ENCODE measurements at places on chromosomes 16 and 17.

DNA sequence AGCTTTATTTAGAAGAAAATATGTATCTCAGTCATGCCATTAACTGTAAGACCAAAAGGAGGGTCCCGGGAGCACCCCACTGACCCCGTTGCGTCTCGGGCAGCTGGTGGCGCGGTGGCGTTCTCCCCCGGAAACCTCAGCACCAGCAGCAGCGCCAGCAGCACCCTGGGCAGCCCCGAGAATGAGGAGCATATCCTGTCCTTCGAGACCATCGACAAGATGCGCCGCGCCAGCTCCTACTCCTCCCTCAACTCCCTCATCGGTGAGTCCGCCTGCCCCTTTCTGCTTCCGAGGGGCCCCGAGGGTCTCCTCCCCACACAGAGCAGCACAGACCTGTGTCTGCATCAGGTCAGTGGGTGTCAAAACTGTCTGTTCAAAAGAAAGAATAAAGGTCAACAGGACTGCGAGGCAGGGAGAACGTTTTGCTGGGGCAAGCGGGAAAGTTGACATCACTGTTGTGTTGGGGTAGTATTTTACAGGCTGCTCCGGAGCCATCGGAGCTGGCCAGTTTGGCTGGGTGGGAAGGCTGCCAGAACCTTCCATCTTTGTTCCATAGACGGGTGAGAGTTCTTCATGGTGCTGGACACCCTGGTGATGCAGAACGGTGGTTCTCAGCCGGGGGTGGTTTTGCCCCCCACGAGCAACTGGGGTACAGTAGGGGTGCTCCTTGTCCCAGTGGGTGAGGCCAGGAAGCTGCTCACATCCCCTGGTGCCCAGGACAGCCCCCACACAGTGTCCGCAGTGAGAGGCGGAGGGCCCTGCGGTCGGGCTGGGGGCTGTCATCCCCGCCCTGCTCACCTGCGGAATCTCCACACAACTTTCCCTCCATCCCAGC lies 97.8 kb upstream of the CHMP6 start:
- DNase-seq = no peak

- no peak for DNase-seq
These were observed 29.0 kb upstream of the PITPNA start for GRCh38 chr17:1591474-1592090.

DNA sequence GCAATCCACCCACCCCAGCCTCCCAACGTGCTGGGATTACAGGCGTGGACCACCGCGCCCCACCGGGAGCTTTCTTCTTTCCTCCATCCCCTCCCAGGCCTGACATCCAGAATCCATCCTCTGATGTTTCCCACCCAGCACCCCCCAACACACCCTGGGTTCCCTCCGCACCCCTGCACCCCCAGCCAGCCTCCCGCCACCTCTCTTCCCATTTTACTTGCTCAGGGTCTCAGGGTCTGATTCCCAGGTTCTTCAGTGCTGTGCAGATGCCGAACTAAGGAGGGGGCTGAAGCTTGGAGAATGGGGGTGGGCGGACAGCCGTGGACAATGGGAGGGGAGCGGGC lies 225 bp downstream of the ASGR1 start:
- DNase-seq = no peak

DNA sequence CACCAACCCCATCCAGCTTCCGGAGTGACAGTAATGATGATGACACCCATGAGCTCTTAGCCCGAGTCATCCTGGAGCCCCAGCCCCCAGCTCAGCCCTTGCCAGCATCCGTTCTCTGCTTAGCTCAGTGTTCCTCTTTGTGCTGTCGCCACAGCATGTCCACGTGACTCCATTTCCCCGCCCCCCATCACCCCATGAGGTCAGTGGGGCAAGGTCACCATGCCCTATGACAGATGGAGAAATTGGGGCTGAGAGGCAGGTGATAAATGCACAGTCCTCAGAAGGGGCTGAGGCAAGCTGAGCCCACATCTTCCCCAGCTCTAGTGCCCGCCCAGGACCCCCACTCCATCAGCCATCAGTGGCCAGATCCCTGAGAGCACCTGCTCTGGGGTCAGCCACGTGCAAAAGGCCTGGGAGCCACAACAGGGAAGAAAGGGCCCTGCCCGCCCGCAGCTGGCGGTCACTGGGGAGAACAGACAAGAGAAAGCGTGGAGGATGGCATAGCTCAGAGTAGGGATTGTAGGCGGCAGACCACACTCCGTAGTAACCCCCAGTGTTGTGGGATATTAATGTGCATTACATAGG lies 17.1 kb downstream of the ITGB4 start:
- DNase-seq = no peak

DNA sequence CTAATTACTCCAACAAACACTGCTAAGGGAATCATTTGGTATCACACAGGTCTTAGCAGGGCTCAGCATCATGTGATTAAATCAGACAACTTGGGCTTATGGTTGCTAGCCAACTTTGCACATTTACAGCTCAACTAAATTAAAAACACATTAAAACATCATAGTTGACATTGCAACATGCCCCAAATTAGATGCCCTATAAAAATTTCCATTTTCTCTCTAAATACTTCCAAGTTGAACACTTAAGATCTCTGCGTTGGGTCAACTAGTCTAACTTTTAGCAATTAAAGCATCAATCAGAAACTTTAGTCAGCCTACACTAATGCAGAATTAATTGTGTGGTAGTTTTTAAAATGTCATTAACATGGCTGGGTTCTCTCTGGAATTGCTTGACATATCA lies 12.1 kb downstream of the DNAJC7 start:
- no peak for DNase-seq

DNA sequence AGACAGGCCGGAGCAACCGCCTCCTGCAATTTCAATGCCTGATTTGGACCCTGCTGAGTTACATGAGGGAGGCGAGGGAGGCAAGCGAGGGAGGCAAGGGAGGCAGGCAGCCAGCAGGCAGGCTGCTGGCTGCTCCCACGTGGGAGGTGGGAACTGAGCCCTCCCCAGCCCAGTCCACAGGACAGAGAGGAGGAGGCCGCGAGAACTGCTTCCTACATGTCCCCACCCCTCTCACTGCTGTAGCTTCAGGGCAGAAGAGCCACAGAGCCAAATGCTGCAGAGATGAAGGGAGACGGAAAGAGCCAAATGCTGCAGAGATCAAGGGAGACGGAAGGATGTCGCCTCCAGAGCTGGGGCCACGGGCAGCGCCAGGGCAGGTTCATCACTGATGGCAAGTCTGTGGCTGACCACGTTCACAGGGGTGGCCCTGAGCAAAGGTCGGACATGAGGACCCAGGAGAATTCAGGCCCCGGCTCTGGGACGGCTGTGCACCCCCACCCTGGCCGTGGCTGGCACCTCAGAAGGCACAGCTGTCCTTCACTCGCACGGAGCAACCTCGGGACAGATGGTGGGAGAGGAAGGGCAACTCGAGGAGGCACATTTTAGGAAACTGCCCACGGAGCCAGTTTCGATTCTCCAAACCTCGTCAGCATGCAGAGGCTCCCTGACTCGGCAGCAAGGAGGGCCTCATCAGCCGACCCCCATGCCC lies 21.5 kb downstream of the RPH3AL start:
- no peak for DNase-seq

- DNase-seq = no peak
These were observed 57.2 kb upstream of the SREBF1 start for GRCh38 chr17:17893801-17894644.

DNA sequence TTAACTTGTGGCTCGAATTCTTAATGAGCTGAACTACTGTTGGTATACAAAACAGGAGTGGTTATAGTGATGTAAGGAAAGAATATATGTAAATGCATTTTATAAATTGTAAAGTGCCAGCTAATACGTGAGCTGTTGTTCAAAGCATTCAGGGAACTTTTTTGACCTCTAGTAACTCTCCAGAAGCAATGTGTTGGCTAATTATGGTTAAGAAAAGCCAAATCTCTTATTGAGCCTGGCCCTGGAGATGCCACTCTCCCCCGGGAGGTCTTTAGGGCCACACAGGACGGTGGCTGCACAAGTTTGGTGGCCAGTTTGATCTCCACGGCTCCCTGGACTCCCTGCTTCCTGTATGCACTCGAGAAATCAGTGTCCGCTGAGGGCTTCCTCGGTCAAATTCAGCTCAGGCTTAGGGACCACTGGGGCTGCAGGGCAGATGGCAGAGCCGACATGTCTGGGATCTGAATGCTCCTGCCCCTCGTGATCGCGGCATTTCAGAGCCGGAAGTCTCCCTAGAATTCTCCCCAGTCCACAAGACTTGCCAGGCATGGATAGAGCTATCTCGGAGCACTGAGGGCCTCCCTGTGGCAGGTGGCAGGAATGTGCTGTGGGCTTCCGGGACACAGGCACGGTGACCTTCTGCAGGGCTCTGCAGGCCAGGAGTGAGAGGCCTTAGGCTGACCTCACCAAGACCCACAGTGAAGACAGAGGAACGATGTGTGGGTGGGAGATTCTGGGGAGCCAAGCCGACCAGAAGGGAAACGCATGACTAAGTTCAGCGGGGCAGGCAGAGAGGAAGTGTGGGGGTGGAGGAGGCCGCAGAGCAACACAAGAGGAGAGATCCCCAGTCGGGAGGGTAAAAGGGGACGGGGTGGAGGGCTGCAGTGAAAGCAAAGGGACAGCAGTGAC lies 18.6 kb upstream of the PITPNM3 start:
- no peak for DNase-seq

DNA sequence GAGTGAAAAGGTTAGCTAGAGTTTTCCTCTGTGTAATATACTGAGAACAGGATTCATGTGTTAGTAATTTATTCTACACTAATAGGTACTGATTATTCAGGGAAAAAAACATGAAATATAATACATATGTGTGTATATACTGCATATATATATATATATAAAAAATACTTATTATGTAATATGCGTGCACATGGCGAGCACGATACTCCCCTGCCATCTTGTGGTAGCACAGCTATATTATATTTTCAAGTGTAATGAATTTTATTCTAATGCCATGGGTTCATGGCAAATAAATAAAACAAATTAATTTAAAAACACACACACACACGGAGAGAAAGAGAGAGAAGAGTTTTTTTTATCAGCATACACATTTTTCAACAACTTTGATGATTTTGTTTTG lies 460.6 kb downstream of the KCNJ2 start:
- no peak for DNase-seq

- DNase-seq = no peak
These were observed 40.5 kb downstream of the FTO start for GRCh38 chr16:53744449-53744848.

DNA sequence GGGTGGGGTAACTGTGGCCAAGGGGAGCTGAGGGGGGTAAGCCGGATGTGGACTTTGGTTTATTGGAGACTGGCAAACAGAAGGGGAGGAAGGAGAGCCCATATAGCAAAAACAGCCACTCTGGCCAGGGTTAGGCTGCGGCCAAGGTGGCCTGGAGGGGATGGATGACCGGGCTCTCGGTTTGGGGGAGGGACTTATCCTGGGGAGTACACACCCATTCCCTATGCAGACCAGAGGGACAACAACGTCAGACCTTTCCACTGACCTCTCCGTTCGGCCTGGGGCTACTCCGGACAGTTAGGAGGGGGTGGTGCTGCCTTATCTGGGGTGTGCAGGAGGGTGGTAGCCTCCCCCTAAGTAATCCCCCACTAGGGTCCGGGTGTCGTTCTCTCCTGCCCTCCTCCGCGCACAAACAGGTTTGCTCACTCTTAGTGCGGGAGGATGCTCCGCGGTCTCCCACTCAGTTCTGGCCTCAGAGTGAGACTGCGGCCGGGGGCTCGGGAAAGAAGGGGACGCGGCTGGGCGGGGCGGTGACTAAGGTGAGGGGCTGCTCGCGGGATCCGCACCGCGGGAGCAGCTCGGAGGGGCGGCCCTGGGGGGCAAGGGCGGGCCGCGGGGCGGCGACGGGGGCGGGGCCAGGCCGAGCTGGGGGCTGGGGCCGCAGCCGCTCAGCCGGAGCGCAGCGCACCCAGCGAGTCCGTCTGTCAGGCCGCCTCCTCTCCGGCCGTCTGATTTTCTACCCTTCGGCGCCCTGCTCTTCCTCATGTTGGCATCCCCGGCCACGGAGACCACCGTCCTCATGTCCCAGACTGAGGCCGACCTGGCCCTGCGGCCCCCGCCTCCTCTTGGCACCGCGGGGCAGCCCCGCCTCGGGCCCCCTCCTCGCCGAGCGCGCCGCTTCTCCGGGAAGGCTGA lies at the start of gene WNK4:
TSS of gene WNK4 (plus strand) at position 675 of the 915 bp plus-strand sequence. CDS start at position 764, 89 bp downstream.
- no peak for DNase-seq

DNA sequence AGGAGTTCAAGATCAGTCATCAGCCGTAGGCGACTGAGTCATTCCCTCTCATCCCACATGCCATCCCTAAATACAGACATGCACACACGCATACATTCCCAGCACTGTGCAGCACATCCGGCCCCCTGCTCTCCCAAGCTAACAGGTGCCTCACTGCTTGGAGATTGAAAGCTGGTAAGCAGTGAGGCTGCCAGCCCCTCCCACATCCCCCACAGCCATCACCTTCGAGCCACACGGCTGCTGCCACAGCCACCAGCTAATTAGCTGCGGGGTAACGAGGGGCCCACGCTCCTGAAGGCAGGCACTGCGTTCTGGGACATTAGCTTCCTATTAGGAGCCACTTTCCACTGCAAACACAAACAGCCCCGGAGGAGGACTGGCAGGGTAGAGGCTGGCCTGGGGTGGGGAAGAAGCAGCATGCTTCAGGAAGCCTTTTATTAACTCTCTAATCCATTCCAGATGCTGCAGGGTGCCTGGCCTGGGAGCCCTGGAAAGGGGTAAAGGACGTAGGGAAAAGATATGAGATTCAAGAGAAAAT lies 179.6 kb downstream of the CCT6B start:
- no peak for DNase-seq

- DNase-seq = no peak
These were observed 18.2 kb upstream of the ROGDI start for GRCh38 chr16:4820652-4821051.

DNA sequence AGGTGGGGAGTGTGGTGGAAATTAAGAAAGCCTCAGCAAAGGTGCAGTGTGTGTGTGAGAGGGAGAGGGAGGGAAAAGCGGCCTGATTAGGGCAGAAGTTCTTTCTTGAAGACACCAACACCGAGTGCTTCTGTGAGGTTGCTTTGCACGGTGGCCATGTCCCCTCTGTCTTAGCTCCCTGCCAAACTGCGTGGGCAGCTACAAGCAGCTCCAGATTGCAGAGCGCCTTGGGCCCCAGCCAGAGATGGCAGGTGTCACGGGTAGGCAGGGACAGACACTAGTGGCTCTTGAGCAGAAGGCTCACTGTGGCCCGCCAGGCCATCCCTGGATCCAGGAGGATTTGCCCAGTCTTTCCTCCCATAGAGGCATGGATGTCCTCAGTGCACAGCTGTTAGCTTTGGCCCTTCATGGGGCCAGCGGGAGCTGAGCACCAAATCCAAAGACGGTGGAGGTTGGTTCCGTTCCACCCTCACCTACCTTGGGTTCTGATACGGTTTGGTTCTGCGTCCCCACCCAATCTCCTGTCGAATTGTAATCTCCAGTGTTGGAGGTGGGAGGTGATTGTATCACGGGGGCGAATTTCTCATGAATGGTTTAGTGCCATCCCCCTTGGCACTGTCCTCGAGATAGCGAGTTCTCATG lies 21.4 kb downstream of the KIAA0513 start:
- DNase-seq = no peak

- DNase-seq = no peak
These were observed 216.1 kb downstream of the ENGASE start for GRCh38 chr17:79290726-79291125.

GRCh38 chr16:74372369-74372768 lies 3.7 kb upstream of the NPIPB15 start:
- no peak for DNase-seq
